Uterus (tissue), 4 donors: ENCODE measurements at places on chromosomes 7 and 10. TPM values are rescaled to one million over a fixed set of nuclear protein-coding genes. Genes with fewer than 3 reads are reported as not detected.

HOXA11 gene
- 82.0 TPM for total RNA-seq

SPDYE1 gene
- not detected for total RNA-seq

DNA sequence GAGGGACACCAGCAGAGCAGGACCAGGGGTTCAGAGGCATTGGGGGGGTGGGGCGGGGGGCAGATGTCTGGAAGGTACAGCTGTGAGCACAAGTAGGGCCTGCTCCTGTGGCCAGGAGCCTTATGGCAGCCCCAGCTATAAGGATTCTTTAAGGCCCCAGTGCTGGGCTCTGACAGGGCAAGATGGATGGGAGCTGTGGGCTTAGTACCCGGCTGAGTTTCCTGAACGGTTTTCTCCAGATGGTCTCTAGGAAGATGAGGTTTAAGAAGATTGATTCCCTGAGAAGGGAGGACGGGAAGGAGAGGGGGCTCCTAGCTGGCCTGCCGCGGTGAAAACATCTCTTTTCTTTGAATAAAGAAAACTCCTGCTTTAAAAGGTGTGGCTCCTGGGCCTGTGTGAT lies 30.1 kb upstream of the COMTD1 start:
- no peak for DNase-seq

KCNMA1 gene
- 124 TPM for total RNA-seq

- no peak for DNase-seq
Observed at GRCh38 chr7:6256677-6257535, 15.5 kb downstream of the CYTH3 start.

- DNase-seq, result peak; percentile 69
Observed at GRCh38 chr7:101936611-101937231, 119.3 kb downstream of the CUX1 start.

DNA sequence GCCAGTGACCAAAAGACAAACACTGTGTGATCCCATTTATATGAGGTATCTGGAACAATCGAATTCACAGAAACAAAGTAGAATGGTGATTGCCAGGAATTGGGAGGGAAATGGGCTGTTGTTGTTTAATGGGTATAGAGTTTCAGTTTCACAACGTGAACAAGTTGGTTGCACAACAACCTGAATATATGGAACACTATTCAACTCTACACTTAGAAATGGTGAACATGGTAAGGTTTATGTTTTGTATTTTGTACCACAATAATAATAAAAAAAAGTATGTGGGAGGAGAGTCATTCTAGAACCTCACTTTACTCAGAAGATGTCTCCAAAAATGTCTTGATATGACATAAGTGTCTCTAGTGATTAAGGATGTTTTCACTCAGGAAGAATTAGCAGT lies 85.2 kb upstream of the SGCE start:
- no peak for DNase-seq
